ENCODE measurements at places on chromosomes 4 and X.

GRCh38 chr4:16039139-16039538, 44.7 kb downstream of the PROM1 start:
- DNase-seq: no peak

DNA sequence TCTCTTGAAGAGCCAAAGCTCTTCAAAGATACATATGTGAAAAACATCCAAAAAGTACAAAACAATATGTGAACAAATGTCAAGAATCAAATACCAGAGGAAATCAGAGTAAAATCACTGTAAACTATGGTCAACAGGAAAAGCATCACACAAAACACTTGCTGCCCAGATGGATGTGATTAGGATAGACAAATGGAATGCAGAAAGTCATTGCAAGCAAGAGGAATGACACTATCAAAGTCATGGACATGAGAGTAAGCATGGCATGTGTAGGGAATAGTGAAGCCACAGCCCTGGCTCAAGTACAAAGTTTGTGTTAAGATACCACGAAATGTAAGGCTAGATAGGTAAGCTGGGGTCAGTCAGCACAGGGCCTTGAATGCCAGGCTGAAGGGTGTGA, 37.7 kb downstream of the CLDN2 start:
- no peak for DNase-seq

DNA sequence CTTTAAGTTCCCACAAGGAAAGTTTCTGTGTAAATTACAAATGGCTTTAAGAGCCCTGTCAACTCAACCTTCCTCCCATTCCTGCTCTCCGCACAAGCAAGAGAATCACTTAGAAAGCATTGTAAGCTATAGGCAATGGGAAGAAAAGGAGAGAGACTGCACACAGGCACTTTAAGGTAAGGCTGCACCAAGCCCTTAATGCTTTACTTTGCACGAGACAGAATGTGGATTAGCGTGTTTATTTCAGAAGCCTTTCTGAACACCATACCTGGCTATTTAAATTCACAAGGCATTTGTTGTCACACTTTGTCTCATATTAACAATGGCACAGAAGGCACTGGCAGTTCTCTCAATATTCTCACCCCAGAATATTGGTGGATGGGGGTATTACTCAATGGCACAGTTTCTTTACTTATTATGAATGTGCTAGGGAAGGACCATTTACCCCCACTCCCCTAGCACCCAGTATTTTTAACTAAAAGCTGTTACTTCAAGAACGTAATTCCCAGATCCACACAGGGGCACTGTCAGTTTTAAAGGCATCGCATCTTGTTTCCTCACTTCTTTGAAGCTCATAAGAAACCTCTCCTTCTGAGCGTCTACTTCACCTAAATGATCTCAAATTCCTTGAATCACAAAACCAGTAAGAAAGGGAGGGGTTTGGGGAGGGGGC, 150.0 kb downstream of the MAML3 start:
- no peak for DNase-seq

DNA sequence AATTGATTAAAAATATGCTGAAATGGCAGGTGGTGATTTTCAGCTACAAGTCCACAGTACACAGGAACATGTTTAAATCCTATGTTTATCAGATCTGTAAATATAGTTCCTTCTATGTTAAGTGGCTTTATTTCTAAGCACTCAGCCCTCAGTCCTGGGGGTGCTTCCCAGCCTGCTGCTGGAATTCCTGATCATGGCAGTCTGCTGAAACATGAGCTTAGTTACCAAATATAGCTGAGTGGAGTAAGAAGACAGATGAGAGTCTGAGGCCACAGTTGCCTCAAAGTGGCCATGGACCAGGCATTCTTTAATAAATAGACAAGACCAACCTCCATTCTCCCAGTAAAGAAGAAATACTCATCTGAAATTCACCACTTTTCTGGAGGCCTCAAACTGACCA, 17.1 kb upstream of the DDX60 start:
- DNase-seq: no peak

DNA sequence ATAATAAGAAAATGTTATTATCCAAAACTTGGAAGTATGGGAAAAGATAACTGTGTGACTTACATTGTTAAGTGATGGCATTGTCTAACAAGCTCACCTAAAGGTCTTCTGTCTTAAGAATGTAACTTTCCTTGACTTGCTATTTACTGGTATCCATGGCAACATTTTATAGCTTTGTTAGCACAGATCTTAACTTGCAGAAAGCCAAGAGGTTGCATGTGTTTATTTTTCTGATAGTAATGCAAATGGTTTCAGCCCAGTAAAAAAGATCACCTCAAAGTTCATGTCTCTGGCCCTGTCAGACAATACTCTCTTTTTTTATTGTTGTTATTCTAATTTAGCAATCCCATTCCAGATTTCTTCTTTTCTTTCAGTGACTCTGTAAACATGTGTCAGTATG, 425.3 kb downstream of the SPRY1 start:
- no peak for DNase-seq

GRCh38 chrX:97030947-97031346, 147.2 kb downstream of the RPA4 start:
- DNase-seq: no peak

GRCh38 chrX:44155126-44155525, 181.9 kb upstream of the NDP start:
- no peak for DNase-seq

DNA sequence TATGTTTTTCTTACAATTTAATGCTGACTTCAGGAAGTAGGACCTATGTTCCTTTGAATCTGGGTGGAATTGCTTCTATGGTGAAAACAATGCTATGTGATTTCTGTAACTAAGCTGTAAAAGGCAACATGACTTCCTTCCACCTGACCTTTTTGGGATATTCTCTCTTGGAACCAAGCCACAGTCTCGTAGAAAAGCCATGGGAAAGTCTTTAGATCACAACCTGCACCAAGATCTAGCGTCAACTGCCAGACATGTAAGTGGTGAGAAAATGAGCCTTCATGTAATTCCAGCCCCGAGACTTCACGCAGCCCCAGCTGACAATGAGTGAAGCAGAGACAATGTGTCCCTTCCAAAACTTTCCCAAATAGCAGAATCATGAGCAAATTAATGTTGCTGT, 297.0 kb upstream of the DCAF8L1 start:
- no peak for DNase-seq

GRCh38 chr4:131091896-131092295, 1995.9 kb downstream of the C4orf33 start:
- DNase-seq: no peak

GRCh38 chrX:20056704-20057103, 60.0 kb downstream of the MAP7D2 start:
- DNase-seq: no peak

DNA sequence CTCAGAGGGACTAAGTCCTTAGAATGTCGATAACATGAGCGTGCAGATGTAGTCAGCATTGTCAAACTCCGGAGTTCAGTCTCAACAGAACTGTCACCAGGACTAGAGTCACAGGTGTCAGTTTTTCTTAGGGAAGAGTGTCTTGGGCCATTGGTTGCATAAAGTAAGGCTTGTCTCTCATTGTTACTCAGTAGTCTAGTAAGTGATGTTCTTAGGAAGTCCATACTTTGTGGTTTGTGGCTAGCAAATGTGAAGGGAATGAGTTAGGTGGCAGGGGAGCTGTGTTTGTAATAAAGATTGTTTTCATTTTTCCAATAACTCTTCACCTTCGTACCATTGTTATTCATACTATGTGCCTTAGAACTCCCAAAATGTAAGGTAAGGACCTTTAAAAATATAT, 119.6 kb downstream of the AFF2 start:
- DNase-seq: no peak

- DNase-seq: no peak
These were observed 99.8 kb downstream of the ARHGAP10 start for GRCh38 chr4:147831551-147832171.

DNA sequence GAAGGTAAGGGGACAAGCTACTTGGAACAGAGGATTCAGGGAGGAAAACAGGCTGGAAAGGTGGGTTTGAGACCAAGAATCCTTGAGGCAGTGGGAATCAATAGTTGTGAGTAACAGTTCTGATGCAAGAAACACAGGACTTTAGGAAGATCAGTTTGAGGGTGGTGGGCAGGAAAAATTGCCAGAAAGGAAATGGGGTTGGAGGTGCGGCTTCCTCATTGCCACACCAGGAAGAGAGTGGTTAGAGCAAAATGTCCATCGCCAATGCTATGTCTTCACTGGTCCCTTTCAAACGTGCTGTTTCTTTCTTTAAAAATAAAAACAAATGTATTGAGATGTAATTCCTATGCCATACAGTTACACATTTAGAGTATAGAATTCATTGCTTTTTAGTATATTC, 57.1 kb upstream of the NOCT start:
- DNase-seq: no peak

- no peak for DNase-seq
These were observed 231.3 kb upstream of the GPRIN3 start for GRCh38 chr4:89538886-89539285.

DNA sequence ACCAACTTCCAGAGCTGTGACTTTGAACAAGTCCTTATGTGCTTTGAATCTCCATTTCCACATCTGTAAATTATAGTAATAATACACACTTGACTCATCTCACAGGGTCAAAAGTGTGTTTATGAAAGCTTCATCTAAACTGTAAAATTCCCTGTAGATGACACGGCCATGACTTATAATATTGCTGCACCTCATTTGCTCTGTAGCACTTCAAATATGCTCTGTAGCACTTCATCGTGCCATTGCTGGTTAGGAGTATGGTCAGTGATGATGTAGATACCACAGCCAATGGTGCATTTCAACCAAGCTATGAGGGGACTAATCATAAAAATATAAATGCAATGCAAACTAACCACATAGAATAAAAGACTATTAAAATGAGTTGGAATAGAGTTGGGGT, 318.6 kb downstream of the ANK2 start:
- DNase-seq: no peak

- no peak for DNase-seq
These were observed 86.2 kb upstream of the HS3ST1 start for GRCh38 chr4:11514779-11515419.

GRCh38 chrX:20333672-20334071, 67.0 kb upstream of the RPS6KA3 start:
- DNase-seq: no peak

GRCh38 chrX:31894152-31894551, 822.3 kb upstream of the FTHL17 start:
- no peak for DNase-seq

GRCh38 chrX:7582191-7582590, 260.8 kb upstream of the VCX start:
- DNase-seq: no peak

Measured in C1 segment of cervical spinal cord (tissue), 14 donors.